HCT116 (cell line): ENCODE measurements at places on chromosomes 5 and 9. TPM values are rescaled to one million over a fixed set of nuclear protein-coding genes. Genes with fewer than 3 reads are reported as not detected.

DNA sequence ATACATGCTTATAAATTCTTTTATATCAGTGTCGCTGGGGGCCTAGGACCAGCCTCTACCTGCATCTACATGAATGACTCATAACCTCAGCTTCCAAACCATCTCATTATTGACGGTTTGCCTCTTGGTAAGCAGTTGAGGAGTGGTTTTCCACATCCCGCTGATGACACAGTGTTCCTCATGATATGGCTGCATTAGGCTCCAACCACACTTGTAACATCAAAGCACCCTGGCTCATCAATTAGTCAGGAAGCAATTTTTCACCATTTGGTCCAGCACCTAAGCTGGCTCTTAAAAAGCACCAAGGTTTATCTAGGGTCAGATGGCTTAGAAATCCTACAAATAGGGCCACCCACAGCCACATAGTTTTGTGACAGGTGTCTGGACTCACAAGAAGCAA, 402.4 kb downstream of the ARHGEF28 start:
- H3K27ac ChIP-seq: no peak overlapping the region
- H3K27me3 ChIP-seq: 0 out of 2 replicates have a peak, but pooled peaks cover 8% of the 10 kb centered on the region
- H3K4me1 ChIP-seq: peaks cover 8% of the 10 kb centered on the region; the same call in 1 of the 2 replicates
- no peaks in the 10 kb centered on the region for H3K36me3 ChIP-seq

Gene LRRC19
- not detected for total RNA-seq

DNA sequence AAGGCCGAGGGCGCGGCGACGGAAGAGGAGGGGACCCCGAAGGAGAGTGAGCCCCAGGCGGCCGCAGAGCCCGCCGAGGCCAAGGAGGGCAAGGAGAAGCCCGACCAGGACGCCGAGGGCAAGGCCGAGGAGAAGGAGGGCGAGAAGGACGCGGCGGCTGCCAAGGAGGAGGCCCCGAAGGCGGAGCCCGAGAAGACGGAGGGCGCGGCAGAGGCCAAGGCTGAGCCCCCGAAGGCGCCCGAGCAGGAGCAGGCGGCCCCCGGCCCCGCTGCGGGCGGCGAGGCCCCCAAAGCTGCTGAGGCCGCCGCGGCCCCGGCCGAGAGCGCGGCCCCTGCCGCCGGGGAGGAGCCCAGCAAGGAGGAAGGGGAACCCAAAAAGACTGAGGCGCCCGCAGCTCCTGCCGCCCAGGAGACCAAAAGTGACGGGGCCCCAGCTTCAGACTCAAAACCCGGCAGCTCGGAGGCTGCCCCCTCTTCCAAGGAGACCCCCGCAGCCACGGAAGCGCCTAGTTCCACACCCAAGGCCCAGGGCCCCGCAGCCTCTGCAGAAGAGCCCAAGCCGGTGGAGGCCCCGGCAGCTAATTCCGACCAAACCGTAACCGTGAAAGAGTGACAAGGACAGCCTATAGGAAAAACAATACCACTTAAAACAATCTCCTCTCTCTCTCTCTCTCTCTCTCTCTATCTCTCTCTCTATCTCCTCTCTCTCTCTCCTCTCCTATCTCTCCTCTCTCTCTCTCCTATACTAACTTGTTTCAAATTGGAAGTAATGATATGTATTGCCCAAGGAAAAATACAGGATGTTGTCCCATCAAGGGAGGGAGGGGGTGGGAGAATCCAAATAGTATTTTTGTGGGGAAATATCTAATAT, 58.1 kb downstream of the BASP1 start:
- H3K36me3 ChIP-seq: no peaks in the 10 kb centered on the region
- H3K27me3 ChIP-seq: no peaks in the 10 kb centered on the region
- no peak for DNase-seq
- no peak overlapping the region for H3K27ac ChIP-seq
- no peak overlapping the region for H3K4me3 ChIP-seq

- no peak for DNase-seq
- H3K27ac ChIP-seq: no peak overlapping the region
- H3K4me1 ChIP-seq: peaks cover 7% of the 10 kb centered on the region
These were observed 41.7 kb upstream of the TMEM250 start for GRCh38 chr9:136160381-136160841.

GRCh38 chr5:103894882-103895281, 332.3 kb upstream of the NUDT12 start:
- H3K27me3 ChIP-seq: no peaks in the 10 kb centered on the region
- no peaks in the 10 kb centered on the region for H3K4me1 ChIP-seq
- no peak for DNase-seq
- no peak overlapping the region for H3K27ac ChIP-seq

Gene PCDHGB1
- total RNA-seq: 0.15 TPM

GRCh38 chr5:78339617-78340436, 20.6 kb upstream of the SCAMP1 start:
- H3K4me3 ChIP-seq: no peak overlapping the region
- no peaks in the 10 kb centered on the region for H3K4me1 ChIP-seq
- H3K36me3 ChIP-seq: no peaks in the 10 kb centered on the region
- no peaks in the 10 kb centered on the region for H3K27me3 ChIP-seq
